ENCODE measurements at places on chromosomes 3 and 15.

DNA sequence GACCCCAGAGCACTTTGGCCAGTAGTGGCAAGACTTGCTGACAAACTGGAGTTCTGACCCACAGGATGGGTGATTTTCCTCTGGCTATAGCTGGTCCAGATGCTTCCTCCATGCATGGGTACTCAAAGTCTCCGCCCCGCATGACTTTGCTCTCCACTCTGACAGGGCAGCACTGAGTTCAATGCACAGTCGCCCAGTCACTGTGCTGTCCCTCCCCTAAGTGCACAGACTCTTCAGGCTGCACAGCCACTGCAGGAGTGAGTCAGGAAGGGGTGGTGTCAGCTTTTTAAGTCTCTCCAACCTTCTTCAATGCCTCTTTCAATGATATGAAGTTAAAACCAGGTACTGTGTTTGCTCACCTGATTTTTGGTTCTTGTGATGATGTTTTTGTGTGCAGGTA is 17.8 kb downstream of the TEX9 start:
- H3K27ac ChIP-seq, result no peak overlapping the region
- no peaks in the 10 kb centered on the region for H3K27me3 ChIP-seq
- H3K36me3 ChIP-seq, result no peaks in the 10 kb centered on the region

DNA sequence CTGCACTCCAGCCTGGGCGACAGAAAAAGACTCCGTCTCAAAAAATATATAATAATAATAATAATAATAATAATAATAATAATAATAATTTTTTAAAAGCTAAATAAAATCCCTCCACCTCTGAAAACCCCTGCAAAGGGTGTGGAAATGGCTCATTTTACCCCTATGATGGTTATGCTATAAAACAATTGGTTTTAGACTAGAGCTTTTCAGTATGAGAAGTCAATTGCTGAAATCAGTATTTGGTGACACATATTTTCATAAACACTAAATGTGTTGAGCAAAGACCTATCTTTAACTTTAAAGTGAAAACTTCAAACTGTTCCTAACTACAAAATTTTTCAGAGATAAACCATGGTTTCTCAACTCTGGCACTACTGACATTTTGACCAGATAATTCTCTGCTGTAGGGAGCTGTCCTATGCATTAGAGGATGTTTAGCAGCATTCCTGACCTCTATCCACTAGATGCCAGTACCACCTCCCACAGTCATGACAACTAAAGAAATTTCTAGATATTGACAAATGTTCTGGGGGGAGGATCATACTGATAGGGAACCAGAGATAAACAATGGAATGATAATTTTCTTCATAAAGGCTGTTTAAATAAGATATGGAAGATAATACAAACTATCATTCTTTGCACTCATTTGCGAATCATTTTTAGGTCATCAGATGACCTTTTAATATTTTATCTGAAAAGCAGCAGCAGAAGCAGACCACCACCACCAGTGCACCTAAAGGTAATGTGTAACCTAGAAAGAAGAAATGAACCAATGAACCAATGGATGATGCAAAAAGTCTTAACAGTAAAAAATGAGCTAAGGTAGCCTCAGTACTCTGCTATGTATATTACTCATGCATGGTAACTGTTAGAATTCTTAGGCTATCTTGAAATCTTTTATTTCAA is 13.8 kb downstream of the PTPN9 start:
- H3K27me3 ChIP-seq, result no peaks in the 10 kb centered on the region
- DNase-seq, result no peak
- H3K4me1 ChIP-seq, result peaks cover 5% of the 10 kb centered on the region
- H3K4me3 ChIP-seq, result no peak overlapping the region

DNA sequence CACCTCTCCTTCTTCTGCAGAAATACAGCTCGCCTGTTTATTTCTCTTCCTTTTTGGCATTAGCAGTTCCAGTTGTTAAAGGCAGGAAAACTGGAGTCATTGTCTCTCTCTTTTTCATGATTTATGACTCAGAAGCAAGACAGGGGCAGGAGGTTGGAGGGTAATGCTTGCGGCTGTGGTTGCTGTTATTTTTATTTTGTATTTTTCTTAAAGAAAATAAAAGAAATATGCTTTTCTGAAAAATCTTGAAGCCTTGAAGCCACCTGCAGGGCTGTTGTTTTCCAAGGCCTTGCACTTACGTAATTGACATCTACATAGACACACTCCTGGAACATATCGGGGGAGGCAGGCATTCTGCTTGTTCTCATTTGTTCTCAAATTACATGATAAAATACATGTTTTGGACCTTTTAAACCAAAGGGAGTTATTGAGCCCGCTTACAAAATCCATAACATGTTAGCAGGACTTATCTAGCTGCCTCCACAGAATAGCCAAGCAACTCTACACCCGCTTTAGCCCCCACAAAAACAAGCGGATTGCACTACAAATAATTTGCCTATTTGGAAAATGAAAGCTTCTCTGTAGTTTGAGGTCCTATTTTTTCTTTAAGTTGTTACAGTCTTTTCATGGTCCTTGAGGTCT is 1004.6 kb upstream of the NR2F2 start:
- no peaks in the 10 kb centered on the region for H3K27me3 ChIP-seq
- H3K27ac ChIP-seq, result peak overlapping the region; percentile 85
- H3K4me3 ChIP-seq, result no peak overlapping the region
- H3K36me3 ChIP-seq, result no peaks in the 10 kb centered on the region
- no peaks in the 10 kb centered on the region for H3K4me1 ChIP-seq

DNA sequence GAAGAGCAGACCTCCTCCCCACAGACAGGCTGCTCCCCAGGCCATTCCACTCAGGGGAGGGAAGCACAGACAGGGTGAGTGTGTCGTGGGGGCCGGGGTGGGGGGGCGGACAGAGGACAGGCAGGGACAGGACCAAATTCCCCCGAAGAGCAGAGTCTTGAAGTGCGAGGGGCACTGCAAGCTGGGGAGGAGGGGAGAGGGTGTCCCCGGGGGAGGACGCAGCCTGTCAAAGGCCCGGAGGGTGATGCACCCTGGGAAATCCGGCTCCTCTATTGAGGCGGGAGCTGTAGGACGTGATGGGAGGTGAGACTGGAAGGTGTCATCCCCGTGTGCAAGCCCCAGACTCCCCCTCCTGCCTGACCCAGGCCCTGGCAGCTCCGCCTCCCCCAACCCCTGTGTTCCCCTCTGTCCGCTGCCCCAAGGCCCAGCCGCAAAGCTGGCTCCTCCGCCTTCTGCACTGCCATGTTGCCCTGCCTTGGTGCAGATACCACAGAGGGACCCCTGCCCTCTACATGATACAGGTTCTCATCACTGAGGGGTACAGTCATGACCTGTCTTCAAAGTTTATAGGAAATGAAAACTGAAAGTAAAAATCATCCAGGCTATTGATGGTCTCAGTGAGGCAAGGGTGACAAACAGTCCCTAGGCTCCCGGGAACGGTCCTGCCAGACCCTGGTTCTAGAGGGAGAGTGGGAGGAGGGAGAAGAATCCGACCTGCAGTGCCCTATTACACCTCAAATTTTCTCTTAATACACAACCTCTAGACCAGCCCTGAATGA is 76.3 kb upstream of the IQSEC1 start:
- DNase-seq, result no peak
- no peaks in the 10 kb centered on the region for H3K4me1 ChIP-seq
- H3K4me3 ChIP-seq, result no peak overlapping the region
- H3K27me3 ChIP-seq, result no peaks in the 10 kb centered on the region
